ENCODE measurements at places on chromosomes 3 and 15. TPM values are rescaled to one million over a fixed set of nuclear protein-coding genes. Genes with fewer than 3 reads are reported as not detected.

P2RY1 gene
- 0.19 TPM for total RNA-seq

KPNA1 gene
- 53.3 TPM for total RNA-seq

A4GNT gene
- total RNA-seq, result not detected

AGBL1 gene
- total RNA-seq, result not detected

SLC51B gene
- total RNA-seq, result not detected

ZNF860 gene
- not detected for total RNA-seq

FETUB gene
- not detected for total RNA-seq

- H3K27ac ChIP-seq, result no peak overlapping the region
- no peaks in the 10 kb centered on the region for H3K36me3 ChIP-seq
- no peak overlapping the region for H3K4me3 ChIP-seq
- no peak for DNase-seq
Measured at GRCh38 chr15:65305776-65306175, 1.3 kb downstream of the RNU5B-1 start.

DNA sequence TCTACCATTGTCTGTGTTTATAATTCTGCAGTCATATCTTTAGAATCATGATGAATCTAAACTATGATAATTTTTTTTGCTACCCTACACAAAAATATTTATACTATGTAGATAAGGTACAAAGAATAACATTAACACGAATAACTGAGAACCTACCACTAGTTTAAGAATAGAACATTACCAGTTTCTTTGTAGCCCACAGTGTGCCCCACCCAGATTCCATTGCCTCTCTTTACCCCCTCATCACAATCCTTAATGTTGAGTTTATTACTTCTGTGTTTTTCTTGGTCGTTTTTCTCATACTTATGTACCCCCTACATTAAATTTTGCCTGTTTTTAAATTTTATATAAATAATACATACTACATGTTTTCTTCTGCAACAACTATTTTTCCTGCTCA is 140.5 kb downstream of the BBX start:
- no peak overlapping the region for H3K27ac ChIP-seq
- no peaks in the 10 kb centered on the region for H3K36me3 ChIP-seq
- no peak for DNase-seq
- H3K4me3 ChIP-seq, result no peak overlapping the region

- DNase-seq, result no peak
- H3K27ac ChIP-seq, result no peak overlapping the region
- H3K27me3 ChIP-seq, result no peaks in the 10 kb centered on the region
Measured at GRCh38 chr15:53843166-53843565, 83.7 kb upstream of the WDR72 start.

GRCh38 chr15:45291822-45292582 is 40.0 kb downstream of the SLC28A2 start:
- H3K4me3 ChIP-seq, result no peak overlapping the region
- no peak for DNase-seq
- no peaks in the 10 kb centered on the region for H3K4me1 ChIP-seq
- no peaks in the 10 kb centered on the region for H3K27me3 ChIP-seq

DNA sequence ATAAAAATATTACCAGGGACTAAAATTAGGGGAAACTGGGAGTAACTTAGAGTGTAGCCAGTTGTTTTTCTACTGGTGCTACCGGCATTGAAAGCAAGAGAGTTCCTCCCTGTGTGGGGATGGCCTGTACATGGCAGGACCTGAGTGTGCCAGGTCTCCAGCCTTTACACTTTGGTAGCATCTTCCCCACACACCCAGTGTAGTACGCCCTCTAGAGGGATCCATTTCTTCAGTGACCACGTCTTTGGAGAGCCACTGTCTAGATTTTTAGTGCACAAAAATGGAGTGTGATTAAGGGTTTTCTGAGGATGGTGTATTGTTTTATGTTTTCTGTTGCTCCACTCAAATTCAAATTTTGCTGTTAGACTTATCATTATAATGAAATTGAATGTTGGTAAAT is 507.0 kb upstream of the TPRG1 start:
- H3K4me3 ChIP-seq, result no peak overlapping the region
- no peak overlapping the region for H3K27ac ChIP-seq
- H3K27me3 ChIP-seq, result no peaks in the 10 kb centered on the region
- no peaks in the 10 kb centered on the region for H3K4me1 ChIP-seq
- no peaks in the 10 kb centered on the region for H3K36me3 ChIP-seq

DNA sequence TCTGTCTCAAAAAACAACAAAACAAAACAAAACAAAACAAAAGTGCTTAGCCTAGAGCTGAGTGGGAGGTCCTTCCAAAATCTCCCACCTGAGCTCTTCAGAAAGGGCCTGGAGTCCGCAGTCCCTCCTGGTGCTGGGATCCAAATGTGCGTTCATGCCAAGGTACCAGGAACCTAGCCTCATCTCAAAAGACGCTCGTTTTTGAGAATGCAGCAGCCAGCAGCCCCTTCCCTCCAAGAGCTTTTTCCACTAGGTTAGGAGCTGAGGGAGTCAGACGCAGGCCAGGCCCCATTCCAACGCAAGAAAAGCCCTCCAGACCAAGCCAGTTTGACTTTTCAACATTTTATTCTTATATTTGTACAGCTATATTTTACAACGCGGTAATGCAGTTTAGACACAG is 18.7 kb upstream of the RTP2 start:
- no peak overlapping the region for H3K27ac ChIP-seq
- peaks cover 3% of the 10 kb centered on the region for H3K27me3 ChIP-seq
- H3K4me1 ChIP-seq, result no peaks in the 10 kb centered on the region
- H3K4me3 ChIP-seq, result no peak overlapping the region

GRCh38 chr3:53776494-53777101 is 69.6 kb downstream of the CHDH start:
- H3K4me3 ChIP-seq, result no peak overlapping the region
- DNase-seq, result no peak
- no peaks in the 10 kb centered on the region for H3K36me3 ChIP-seq
- H3K27me3 ChIP-seq, result peaks cover 17% of the 10 kb centered on the region
- H3K4me1 ChIP-seq, result peaks cover 3% of the 10 kb centered on the region
- H3K27ac ChIP-seq, result no peak overlapping the region

DNA sequence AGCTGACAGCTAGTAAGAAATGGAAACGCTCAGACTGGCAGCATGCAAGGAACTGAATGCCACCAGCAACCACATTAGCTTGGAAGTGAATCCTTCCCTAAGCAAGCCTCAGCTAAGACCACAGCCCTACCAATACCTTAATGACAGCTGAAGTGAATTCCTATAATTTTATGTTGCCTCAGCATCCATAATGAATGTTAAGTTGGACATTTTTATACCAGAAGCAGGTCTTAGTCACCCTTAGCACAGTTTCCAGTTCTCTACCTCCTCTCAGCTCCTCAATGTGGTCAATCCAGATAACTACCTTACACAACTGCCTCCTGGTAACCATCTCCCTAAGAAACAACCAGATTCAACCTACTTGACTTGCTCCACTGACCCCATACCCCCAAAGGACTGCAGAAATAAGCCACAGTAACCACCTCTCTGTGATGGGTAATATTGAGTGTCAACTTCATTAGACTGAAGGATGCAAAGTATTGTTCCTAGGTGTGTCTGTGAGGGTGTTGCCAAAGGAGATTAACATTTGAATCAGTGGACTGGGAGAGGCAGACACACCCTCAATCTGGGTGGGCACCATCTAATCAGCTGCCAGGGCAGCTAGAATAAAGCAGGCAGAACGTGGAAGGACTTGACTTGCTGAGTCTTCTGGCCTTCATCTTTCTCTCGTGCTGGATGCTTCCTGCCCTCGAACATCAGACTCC is 33.5 kb downstream of the NEDD4 start:
- DNase-seq, result no peak
- H3K4me3 ChIP-seq, result no peak overlapping the region
- H3K27me3 ChIP-seq, result no peaks in the 10 kb centered on the region
- H3K4me1 ChIP-seq, result no peaks in the 10 kb centered on the region
- no peaks in the 10 kb centered on the region for H3K36me3 ChIP-seq
- no peak overlapping the region for H3K27ac ChIP-seq

DNA sequence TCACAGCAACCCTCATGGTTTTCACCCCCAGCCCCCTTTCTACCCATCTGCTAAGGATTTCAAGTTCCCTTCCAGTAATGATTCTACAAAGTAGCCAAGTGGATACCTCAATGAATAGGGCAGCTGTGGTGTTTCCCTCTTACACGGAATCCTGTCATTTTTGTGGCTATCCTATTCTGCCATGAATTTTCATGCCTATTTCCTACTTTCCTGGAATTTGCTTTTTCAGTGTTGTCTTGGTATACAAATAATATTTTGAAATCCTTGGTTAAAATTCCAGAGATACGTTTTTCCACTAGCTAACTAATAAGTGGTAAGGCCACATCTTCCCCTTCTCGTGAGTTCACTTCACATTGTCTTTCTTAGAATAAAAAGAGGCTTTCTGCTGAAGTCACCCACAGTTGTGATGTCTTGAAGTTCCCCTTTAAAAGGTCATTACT is 7.5 kb downstream of the ADPRH start:
- H3K36me3 ChIP-seq, result peaks cover 5% of the 10 kb centered on the region
- H3K4me1 ChIP-seq, result peaks cover 9% of the 10 kb centered on the region
- H3K27me3 ChIP-seq, result peaks cover 2% of the 10 kb centered on the region
- no peak overlapping the region for H3K27ac ChIP-seq
- DNase-seq, result no peak

- H3K4me1 ChIP-seq, result no peaks in the 10 kb centered on the region
- DNase-seq, result no peak
- H3K4me3 ChIP-seq, result no peak overlapping the region
- no peaks in the 10 kb centered on the region for H3K36me3 ChIP-seq
- H3K27ac ChIP-seq, result peak overlapping the region; percentile 41
Measured at GRCh38 chr15:87755226-87755625, 501.3 kb downstream of the NTRK3 start.

DNA sequence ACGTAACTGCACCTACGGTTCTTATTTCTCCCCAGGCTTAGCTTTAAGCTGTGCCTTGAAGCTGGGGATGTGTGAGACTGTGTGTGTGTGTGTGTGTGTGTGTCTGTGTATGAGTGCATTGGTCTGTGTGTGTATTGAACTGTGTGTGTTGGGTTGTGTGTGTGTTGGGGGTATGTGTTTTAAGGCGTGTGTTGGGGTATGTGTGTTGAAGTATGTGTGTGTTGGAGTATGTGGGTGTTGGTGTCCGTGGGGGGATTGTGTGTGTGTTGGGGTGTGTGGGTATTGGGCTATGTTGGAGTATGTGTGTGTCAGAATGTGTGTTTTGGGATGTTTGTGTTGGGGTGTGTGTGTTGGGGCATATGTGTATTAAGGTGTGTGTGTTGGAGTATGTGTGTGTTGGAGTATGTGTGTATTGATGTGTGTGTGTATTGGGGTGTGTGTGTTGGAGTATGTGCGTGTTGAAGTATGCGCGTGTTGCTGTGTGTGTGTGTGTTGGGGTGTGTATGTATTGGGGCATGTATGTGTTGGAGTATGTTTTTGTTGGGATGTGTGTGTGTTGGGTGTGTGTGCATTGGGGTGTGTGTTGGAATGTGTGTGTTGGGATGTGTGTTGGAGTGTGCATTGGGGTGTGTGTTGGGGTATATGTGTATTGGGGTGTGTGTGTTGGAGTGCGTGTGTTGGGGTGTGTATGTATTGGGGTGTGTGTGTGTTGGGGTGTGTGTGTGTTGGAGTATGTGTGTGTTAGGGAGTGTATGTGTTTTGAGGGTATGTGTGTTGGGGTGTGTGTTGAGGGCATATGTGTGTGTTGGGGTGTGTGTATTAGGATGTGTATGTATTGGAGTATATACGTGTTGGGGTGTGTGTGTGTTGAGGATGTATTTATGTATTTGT is 76.4 kb downstream of the LSM3 start:
- no peak for DNase-seq
- no peaks in the 10 kb centered on the region for H3K27me3 ChIP-seq
- no peak overlapping the region for H3K4me3 ChIP-seq
- no peak overlapping the region for H3K27ac ChIP-seq

DNA sequence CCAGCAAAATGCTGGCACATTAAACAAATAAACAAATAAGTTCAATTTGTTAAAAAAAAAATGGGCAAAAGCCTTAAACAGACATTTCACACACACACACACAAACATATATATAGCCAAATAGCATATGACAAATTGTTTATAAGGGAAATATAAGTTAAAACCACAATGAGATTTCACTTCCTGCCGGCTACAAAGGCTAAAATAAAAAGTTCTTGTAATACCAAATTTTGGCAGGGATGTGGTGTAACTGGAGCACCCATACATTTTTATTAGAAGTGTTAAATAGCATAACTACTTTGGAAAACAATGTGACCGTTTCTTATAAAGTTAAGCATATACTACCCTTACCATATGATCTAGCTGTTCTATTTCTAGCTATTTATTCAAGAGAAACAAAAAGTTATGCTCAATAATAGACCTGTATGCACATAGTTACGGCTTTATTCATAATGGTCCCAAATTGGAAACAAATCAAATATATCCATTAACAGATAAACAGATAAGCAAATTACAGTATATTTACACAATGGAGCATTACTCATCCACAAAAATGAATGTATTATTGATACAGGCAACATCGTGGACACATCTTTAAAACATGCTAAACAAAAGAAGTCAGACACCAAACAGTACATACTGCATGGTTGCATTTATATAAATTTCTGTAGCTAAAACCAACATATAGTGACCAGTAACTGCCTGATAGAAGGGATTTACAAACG is 93.9 kb downstream of the EOMES start:
- H3K4me3 ChIP-seq, result peak overlapping the region; percentile 31
- peaks cover 1% of the 10 kb centered on the region for H3K36me3 ChIP-seq
- H3K27ac ChIP-seq, result peak overlapping the region; percentile 72
- no peaks in the 10 kb centered on the region for H3K27me3 ChIP-seq

DNA sequence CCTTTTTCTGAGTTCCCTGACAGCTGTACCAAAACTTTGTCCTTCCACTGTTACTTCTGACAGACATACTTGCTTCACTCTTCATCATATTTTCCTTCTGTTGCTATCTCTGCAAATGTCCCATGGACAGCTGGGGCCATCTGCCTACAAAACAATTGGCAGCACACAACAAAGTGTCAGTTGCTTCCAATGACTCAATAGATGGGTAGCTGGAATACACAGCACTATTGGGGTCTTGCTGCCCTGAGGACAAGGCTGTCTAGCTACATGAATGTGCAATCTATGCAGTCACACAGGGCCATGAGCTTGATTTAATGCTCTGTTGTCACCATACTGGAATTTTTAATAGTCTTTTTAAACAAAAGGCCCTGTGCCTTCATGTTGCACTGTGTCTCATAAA is 192.8 kb downstream of the DTWD1 start:
- H3K4me3 ChIP-seq, result no peak overlapping the region
- no peak for DNase-seq
- H3K36me3 ChIP-seq, result no peaks in the 10 kb centered on the region
- H3K27me3 ChIP-seq, result peaks cover 6% of the 10 kb centered on the region
- H3K4me1 ChIP-seq, result peaks cover 17% of the 10 kb centered on the region

GRCh38 chr3:141392416-141392815 is 24.1 kb downstream of the ZBTB38 start:
- H3K4me3 ChIP-seq, result no peak overlapping the region
- H3K27ac ChIP-seq, result no peak overlapping the region
- no peaks in the 10 kb centered on the region for H3K27me3 ChIP-seq
- H3K4me1 ChIP-seq, result peaks cover 14% of the 10 kb centered on the region
- DNase-seq, result no peak
- H3K36me3 ChIP-seq, result peaks cover 2% of the 10 kb centered on the region

DNA sequence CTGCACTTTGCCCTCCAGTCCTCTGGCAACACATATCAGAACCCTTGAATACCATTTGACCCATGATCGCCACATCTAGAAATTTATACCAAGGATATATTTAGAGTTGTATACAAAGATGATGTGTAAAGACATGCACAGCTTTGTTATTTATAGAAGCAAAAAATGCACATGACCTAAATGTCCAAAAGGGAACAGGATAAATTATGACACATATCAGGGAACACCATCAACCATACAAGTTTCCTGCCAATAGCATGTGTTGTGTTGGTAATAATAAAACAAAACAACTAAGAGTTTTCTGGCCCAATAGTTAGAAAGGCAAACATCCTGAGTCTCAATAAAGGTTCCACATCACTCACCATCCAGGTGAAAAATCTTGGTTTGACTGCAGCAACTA is 51.5 kb downstream of the AAGAB start:
- no peak overlapping the region for H3K27ac ChIP-seq
- H3K4me1 ChIP-seq, result peaks cover 11% of the 10 kb centered on the region
- no peaks in the 10 kb centered on the region for H3K27me3 ChIP-seq
- no peak for DNase-seq
- H3K4me3 ChIP-seq, result no peak overlapping the region
